ENCODE measurements at places on chromosomes 11 and 22.

- DNase-seq: no peak
Observed at GRCh38 chr11:3044004-3044403, 13.2 kb downstream of the CARS1 start.

GRCh38 chr11:17548444-17548843 lies 1.4 kb downstream of the OTOG start:
- no peak for DNase-seq

- no peak for DNase-seq
Observed at GRCh38 chr11:133948711-133949110, 8.1 kb downstream of the IGSF9B start.

GRCh38 chr11:125141686-125142535 lies 22.6 kb upstream of the PKNOX2 start:
- DNase-seq: no peak

DNA sequence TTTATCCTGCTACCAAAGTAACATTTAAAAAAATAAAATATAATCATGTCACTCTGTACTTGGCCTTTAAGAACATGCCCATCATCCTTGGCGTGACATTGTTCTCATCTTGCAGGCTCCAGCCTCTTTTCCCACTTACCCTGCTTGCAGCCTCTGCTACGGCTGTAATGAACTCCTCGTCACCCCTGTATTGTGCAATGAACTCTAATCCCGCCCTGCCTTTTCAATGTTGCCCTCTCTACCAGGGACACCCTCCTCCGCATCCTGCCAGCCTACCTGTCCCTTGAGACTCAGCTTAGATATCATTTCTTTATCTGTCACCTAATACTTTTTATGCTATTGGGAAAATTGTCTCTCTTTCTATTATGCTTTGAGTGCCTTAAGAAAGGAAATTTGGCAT lies 12.6 kb upstream of the MMP20 start:
- no peak for DNase-seq

- DNase-seq: no peak
Observed at GRCh38 chr11:71120471-71120896, 131.9 kb downstream of the SHANK2 start.

DNA sequence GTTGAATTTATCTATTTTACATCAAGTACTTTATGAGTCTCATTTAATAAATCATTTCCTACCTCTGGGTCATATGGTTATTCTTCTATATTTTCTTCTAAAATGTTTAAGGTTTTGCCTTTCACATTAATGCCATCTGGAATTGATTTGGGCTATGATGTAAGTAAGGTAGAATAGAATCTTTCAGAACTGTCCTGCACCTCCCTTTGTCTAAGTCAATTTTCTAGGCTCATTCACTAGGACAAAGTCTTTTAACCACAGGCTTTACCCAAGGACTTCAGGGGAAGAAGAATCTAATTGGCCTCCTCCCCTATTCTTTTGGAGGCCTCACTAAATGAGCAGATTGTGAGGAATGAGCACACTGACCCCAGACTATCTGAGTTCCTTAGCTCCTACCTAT lies 146.0 kb downstream of the BBOX1 start:
- DNase-seq: no peak

DNA sequence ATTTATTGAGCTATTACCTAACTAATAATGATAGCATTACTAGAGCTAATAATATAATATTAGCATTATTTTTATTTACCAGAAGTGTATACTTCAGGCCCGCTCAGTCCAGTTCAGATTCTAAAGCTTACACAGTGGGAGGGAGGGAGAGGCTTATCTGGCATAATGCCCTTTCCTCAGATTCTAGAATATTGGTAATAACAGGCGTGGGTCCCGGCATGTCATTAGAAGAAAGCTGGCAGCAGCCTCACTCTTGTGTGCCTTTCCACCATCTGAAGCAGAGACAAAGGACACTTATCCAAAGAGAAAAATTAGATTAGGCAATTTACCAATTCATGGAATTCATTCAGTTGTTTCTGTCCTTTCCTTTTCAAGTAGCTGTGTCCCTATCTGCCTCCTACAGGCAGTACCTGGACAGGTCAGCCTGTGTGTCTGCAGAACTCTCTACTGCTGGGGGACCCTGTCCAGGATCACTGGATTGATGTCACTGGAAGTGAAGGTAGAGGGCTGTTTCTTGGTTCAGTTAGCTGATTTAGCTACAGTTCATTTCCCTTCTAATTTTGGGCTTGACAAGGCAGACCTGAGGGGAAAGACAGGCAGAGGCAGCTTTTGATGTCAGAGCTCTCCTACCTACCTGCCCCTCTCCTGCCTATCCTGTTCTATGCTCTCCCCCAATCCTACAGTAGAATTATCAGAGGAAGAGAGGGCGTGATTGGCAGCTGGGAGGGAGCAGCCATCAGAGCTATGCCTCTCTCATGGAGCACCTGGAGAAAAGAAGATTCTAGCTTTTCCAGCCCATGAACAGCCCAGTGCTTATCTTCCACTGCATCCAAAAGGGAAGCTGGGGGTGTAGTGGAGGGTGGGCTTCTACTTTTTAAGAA lies 20.3 kb upstream of the CCDC90B start:
- no peak for DNase-seq

- no peak for DNase-seq
Observed at GRCh38 chr22:50012211-50013181, at the start of gene IL17REL. IL17REL (minus strand) TSS chr22:50012765; CDS start chr22:50012646, 119 bp downstream.

DNA sequence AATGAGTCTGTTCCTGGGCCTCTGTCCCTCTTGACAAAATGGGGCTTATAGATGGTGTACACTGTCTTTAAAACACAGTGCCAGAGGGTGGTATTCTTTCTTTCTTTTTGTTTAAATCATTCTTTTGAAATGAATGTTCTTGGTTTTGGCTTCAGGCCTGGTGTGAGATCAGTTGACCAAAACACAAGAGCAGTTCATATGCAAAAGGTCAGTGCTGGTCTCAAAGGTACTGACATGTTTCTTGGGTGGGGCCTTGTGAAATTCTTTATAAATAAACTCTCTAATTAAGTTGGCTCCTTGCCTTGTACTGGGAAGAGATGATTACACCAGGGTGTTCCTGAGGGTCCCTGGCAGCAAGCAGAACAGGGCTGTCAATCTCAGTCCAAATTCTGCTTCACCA lies 110.0 kb downstream of the FBXO7 start:
- no peak for DNase-seq

DNA sequence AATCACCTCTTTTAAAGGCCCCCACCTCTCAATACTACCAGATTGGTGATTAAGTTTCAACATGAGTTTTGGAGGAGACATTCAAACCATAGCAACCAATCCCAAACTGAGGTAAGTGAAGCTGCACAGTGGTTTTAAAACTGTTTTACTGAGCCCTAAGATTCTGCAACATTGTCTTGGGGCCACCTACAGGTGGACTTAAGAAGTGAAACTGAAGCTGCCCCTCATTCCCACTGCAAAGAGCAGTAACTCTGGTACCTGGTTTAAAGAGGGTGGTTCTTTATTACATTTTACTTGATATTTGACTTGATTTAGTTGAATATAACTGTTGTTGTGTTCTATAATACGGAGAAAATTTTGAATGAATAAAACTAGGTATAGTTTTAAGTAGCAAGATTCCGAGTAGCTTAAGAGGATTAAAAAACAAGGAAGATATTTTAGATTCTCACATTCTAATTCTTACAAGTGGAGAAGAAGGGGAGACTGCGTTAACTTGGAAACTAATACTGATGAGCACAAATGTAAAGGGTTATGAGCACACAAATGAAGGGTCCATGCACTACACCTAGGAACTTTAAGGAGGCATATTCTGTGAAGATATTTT lies 26.7 kb downstream of the SYT9 start:
- no peak for DNase-seq

- DNase-seq: no peak
Observed at GRCh38 chr22:47782328-47783075, 1020.1 kb downstream of the TBC1D22A start.

DNA sequence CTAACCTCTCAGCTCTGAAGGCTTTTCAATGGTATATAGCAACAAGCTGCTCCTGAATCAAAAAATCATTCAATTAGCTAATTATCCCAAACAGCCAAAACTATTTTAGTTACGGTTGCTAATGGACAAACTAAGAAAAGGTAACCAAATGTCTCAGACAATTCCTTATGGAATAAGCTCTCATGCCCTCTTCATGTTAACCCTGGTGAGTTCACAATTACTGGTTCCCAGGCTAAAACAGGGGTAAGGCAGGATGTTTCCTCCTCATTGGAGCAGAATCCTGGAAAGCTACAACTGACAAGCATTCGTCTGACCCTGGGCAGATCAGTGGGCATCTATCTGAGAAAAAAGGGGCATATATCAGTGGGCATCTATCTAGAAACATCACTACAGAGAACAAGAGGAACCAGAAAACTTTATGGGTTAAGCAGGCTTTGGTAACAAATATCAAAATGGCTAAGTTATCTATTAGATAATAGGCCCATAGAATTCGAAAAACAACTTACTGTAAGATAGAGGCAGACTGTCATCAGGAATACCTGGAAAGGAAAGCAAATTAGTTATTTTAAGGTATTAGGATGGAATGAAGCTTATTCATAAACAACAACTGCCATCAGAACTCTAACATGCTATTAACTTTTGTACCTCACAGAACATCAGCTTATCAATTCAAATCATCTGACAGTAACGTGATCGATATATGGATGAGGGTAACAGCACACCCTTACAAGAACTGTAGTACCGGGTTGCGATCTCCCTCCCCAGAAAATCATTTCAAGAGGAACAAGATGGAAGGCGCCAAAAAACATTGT lies 14.8 kb upstream of the WDR74 start:
- no peak for DNase-seq

DNA sequence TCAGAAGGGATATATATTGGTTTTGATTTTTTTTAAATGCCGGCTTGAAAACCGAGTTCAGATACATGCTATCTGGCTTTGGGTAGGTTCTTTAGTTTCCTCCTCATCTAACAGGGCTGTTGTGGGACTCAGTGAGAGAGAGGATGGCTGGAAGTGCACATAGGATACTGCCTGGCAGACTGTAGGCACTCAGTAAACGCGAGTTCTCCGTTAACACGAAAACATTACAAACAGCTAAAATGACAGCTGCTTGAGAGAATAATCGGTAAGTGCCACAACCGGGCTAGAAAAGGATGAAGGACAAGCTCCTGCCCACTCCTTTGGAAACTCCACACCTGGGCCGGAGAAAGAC lies 369 bp downstream of the XRRA1 start:
- no peak for DNase-seq

DNA sequence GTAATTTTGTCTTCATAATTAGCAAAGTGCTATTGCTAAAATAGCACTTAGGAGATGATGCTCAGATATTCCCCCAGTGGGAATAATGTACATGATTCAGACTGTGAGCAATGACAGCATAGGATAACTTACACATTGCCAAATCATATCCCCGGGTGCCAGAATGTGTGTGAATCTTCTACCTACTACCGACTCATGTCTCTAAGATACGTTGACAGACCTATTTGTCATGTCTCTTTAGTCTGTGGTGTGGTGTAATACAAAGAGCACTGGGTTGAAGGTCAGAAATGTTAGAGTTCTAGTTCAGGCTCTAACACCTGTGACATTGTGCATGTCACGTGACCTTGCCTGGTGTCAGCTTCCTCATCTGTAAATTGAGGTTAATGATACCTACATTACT lies 31.0 kb upstream of the PICALM start:
- no peak for DNase-seq

GRCh38 chr11:115699733-115700132 lies 195.5 kb upstream of the CADM1 start:
- DNase-seq: no peak

DNA sequence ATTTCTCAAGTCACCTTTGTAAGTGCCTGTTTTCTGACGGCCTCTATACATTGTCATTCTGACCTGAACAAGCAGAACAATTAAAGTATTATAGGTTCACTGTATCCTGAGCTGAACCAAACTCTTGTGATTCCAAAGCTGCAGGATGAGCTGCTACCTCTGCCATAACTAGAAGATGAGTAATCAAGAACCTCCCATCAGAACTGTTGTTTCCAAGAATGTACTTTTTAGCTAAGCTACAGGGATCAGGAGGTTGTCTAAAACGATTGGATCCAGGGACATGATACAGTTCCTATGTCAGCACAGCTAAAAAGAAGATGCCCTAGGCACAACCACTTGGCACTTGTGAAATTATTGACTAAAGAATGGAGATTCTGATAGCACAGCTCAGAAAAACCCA lies 288.4 kb upstream of the CCDC90B start:
- DNase-seq: peak; percentile 44

- DNase-seq: no peak
Observed at GRCh38 chr22:36562261-36562835, 33.4 kb upstream of the EIF3D start.

GRCh38 chr11:115665958-115666357 lies 161.7 kb upstream of the CADM1 start:
- DNase-seq: no peak

- no peak for DNase-seq
Observed at GRCh38 chr22:17086788-17087497, 2.1 kb downstream of the IL17RA start.

DNA sequence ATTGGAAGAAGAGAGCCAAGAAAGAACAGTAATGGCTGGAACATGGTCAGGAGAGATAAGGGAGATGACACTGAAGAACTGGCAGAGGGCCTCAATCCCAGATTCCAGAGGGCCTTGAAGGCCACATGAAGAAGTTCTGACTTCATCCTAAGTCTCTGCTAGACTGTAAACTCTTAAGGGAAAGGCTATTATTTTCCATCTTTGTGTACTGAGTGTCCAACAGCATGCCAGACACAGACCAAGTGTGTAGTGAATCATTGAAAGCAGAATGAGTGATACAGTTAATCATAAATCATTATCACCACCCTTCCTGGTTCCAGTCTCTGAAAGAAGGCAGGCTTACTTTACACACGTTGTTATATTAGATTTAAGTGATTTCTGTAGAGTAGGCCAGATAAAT lies 185.3 kb upstream of the C11orf87 start:
- no peak for DNase-seq

- DNase-seq: peak; percentile 38
Observed at GRCh38 chr11:117817368-117818040, 7.0 kb downstream of the FXYD2 start.

DNA sequence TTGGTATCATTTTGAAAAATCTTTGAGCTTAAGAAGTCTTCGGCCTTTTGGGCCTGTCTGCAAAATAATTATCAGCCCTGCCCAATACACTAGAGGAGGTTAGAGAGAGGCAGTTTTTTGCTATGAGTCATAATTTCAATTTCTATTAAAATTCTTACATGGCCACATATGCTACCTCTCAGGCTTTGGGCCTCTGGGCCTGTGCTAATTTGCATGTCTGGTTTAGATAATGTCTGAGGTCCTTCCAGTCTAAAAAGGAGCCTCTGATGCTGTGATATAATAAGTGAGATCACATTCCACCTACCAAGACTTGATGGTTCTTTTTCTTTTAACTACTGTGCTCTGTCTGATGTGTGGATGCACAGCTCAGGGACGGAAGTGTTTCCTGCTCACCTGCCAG lies 70.8 kb downstream of the KCNJ1 start:
- DNase-seq: peak; percentile 40

DNA sequence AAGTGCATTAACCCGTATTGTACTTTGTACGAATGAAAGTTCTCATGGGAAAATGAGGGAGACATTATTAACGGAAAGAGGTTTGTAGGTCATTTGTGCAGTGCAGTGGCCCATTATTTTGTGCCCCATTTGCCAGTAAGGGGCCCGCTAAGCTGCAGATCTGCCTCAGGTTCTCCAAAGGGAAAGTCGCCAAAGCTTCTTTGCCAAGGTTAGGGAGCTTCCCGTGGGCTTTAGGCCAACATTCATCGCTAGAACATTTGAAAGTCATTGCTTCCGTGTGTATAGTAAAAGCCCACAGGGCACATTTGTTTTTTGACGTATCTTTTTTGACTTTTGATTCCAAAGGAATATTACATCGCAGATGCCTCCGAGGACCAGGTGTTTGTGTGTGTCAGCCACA lies 61.0 kb upstream of the SORL1-AS1 start:
- no peak for DNase-seq

GRCh38 chr11:78961937-78962701 lies 387.5 kb upstream of the NARS2 start:
- DNase-seq: no peak

- no peak for DNase-seq
Observed at GRCh38 chr11:35393098-35393497, 26.3 kb downstream of the SLC1A2 start.

All from HS-5 (cell line).